ENCODE measurements at places on chromosomes 16 and 17.

GRCh38 chr17:45313996-45314740, 2.7 kb downstream of the MAP3K14 start:
- DNase-seq: no peak

GRCh38 chr17:17176341-17176740, 29.8 kb downstream of the PLD6 start:
- DNase-seq: no peak

DNA sequence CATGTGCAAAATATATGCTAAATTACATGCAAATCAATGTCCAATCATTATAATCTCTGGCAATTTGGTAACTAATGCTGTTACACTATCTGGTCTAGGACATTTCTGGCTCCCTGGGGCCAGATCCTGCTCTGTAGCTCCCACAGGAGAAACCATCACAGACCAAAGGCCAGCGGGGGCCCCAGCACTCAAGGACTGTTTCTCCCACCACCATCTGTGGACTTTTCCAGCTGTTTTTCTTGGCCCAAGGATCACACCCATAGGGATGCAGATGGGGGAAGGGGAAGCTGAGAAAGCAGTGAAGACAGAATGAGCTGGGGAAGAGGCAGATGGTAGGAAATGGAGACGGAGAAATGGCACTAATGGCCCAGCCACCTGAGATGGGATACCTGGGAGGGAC, at the start of gene HIGD1B:
Gene HIGD1B, plus strand, starts transcription at position 298 of the 400 bp plus-strand sequence. CDS start 270 bp downstream, outside the sequence.
- no peak for DNase-seq

DNA sequence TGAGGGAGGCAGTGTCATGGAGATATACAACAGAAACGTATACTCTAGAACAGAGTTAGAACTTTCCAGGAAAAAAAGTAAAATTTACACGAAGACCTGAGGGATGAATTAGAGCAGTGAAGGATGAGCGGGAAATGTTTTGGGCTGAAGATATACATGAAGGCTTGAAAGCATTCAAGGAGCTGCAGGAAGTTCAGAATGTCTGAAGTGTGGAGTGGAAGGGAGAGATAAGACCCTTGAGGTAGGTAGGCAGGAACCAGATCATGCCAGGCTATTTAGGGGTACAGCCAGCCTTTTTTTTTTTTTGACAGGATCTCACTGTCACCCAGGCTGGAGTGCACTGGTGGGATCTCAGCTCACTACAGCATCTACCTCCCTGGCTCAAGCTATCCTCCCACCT, 3.2 kb upstream of the NLK start:
- no peak for DNase-seq

DNA sequence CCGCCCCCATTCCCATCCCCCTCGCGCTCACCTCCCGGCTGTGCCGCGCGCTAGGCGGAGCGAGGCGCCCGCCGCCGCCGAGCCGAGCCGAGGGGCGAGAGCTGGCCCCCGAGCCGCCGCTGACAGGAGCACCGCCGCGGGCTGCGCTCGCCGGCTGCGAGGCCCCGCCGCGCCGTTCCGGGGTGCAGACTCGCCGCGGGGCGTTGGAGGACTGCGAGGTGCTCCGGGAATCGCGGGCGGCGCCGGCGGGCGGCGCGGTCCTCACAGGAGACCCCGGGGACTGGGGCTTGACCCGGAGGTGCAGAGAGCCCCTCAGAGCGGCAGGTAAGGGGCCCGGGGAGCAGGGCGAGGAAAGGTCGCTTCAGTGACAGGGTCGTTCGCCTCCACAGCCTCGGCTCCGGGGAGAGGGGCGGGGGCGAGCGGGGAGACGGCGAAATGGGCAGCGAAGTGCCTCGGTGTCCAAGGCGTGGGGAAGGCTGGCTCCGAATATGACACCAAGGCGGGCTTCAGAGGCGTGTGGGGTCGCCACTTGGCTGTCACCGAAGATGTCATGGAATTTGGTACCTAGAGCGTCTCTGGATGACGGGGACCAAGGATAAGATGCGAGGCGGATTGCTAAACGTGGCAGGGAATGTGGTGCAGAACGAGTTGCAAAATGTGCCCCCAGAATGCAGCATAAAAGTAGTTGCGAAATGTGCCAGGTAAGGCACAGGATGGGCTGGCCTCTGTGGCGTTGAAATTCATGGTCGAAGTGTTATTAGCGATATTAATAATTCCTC, 580 bp downstream of the TANC2 start:
- DNase-seq: peak; percentile 45

GRCh38 chr17:75917141-75917916, 12.6 kb upstream of the MRPL38 start:
- DNase-seq: no peak

DNA sequence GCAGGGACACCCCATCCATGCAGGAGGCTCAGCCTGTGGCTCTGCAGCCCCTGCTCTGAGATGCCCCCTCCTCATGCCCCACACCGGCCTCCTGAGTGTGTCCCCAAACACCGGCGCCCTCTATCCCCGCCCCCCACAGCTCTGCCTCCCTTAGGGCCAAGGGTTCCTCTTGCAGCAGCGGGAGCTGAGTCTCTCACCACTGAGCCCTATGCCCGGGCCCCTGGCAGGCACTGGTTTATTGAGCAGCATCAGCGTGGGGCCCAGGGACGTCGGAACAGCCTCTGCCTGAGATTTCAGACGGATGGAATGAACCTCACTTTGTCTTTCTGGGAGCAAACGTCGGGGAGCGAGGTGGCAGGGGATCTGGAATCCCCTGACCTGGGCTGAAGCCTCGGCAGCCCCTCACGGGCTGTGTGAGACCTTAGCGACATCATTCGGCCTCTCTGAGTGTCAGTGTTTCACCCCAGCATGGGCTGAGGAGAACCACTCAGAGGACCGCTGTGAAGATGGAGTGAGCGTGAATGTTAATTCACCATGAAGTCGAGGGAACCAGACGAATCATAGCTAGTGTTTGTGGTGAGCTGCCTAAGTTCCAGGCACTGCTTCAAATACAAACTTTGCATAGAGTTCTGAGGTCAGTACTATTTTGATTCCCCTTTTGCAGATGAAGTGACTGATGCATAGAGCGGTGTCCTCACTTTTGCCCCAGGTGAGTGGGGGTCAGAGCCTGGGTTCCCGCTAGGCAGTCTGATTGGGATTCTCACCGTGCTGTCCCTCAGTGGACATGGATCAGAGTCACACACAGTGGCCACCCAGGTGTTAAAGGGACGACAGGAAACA, 5.3 kb upstream of the C16orf74 start:
- DNase-seq: no peak

DNA sequence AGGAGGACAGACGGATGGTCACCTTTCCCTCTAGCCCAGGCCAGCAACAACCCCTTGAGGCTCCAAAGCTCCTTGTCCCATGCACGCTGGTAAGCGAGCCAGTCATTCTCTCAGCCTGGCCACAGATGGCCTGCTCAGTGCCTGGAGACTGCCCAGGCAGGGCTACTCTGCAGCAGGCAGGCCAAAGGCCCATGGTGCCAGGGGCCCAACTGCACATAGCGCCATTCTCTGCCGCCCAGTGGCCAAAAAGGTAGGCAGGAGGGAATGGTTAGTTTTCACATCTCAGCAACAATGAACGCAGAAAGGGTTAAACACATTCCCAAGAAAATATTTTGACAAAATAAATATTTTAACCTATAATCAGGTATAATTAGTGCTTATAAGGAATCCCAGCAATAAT, 7.7 kb upstream of the SREBF1 start:
- DNase-seq: no peak

- peak; percentile 10 for DNase-seq
Observed at GRCh38 chr16:83143788-83144187, 517.0 kb downstream of the CDH13 start.

- DNase-seq: no peak
Observed at GRCh38 chr17:54860617-54861470, 39.8 kb upstream of the TOM1L1 start.

DNA sequence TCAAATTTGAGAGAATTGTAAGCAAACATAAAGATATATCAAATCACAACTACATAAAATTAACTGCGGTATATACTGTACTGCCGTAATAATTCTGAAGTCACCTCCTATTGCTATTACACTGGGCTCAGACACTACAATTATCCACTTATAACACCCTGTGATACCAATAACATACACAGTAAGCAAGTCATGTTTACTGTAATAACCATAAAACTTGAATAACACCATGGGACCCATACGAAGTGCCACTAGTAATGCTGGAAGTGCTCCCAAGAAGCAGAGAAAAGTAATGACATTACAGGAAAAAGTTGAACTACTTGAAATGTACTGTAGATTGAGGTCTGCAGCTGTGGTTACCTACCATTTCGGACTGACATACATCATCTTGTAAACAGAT, 24.0 kb downstream of the CMC2 start:
- DNase-seq: no peak

DNA sequence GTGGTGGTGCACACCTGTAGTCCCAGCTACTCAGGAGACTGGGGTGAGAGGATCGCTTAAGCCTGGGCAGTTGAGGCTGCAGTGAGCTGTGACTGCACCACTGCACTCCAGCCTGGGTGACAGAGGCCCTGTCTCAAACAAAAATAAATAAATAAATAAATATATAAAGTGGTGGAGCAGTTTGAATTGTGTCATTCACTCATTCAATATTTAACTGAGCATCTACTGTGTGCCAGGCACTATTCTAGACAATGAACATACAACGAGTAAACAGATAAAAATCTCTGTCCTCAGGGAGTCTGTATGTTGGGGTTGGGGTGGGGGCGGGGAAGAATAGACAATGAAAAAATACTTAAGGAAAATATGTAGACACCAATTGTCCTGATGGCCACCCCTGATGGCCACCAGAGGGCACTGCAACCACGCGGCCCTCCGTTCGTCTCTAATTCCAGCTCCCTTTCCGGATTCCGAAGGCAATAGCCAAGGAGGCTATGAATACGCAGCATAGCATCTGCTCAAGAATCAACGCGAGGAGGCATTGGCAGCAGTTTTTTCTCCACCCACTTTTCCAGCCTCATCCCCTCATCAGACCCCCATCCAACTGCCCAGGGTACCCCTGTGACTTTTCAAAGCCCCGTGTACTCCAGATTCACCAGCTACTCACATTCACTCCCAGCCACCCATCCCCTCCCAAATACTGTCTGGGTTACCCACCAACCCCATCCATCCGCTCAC, 21.4 kb downstream of the QPRT start:
- DNase-seq: peak; percentile 94

GRCh38 chr17:71485426-71485825, 635.4 kb upstream of the SOX9 start:
- DNase-seq: no peak

DNA sequence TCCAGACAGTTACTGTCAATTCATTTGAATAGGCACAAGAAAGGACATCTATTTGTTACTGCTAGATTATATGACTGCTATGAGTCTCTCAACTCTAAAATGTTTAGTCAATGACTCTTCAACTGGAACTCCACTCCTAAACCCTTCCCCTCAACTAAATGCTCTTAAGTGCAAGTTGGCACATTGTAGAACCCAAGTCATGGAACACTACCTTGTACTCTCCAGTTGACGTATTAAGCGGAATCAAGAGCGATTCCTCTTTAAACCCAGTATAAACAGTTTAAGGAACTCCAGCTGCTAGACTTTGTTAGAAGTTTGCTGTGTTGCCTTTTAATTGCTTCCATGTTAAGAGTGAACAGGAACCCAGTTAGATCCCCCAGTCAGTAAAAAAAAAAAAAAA, 44.6 kb downstream of the STH start:
- DNase-seq: no peak

DNA sequence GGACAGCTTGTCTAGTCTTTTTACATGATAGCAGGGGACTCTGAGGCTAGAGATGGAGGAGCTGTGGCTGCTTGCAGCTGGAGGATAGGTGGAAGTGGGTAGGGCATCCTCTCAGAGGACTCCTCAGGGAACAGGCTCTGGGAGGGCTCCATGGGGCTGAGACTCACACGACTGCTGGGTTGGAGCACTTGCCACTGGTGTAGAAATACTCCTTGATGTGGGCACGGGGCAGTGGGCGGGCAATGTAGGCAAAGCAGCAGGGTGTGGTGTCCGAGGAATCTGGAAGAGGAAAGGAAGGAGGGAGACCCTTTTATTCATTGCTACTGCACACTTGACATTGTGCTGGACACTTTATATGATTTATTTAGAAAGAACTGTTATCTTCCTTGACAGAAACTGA, 1.8 kb downstream of the CCL5 start:
- DNase-seq: no peak

- no peak for DNase-seq
Observed at GRCh38 chr16:918741-919657, 51.8 kb downstream of the LMF1 start.

- no peak for DNase-seq
Observed at GRCh38 chr16:89855986-89856385, 17.4 kb upstream of the TCF25 start.

- no peak for DNase-seq
Observed at GRCh38 chr17:17965152-17965721, 7.0 kb downstream of the TOM1L2 start.

Data from AG08396 (cell line).